ENCODE measurements at places on chromosomes 16 and 17. TPM values are rescaled to one million over a fixed set of nuclear protein-coding genes. Genes with fewer than 3 reads are reported as not detected.

The MRPL10 gene
- total RNA-seq = 39.6 TPM

GRCh38 chr16:11429823-11430222 is 84.6 kb downstream of the RMI2 start:
- no peak for DNase-seq
- no peaks in the 10 kb centered on the region for H3K27me3 ChIP-seq
- H3K4me3 ChIP-seq = no peak overlapping the region

The CCL7 gene
- total RNA-seq = not detected

- H3K4me3 ChIP-seq = no peak overlapping the region
- H3K27ac ChIP-seq = no peak overlapping the region
- peaks cover 4% of the 10 kb centered on the region for H3K36me3 ChIP-seq
- H3K27me3 ChIP-seq = no peaks in the 10 kb centered on the region
These were observed 11.5 kb downstream of the SLX4 start for GRCh38 chr16:3599922-3600321.

DNA sequence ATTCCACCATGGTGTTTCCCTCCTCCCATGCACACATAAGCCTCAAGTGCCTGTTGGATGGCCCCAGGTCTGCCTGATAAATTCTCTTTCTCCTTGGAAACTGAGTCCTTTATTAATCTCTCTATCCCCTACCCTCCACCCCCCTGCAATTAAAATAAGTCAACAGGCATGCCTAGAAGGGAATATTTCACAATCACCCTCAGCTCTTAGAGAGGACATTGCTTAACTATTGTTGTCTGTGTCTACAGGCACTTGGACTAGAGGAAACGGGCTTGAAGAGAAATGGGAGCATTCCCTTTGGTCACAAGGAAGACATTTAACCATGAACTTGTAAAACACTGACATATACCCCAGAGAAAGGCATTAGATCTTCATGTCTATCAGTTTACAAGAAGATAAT is 39.5 kb downstream of the RCVRN start:
- no peak for DNase-seq
- no peaks in the 10 kb centered on the region for H3K27me3 ChIP-seq
- no peak overlapping the region for H3K27ac ChIP-seq

- DNase-seq = no peak
- H3K27me3 ChIP-seq = peaks cover 12% of the 10 kb centered on the region
- no peak overlapping the region for H3K27ac ChIP-seq
- H3K4me1 ChIP-seq = peaks cover 25% of the 10 kb centered on the region
- H3K36me3 ChIP-seq = no peaks in the 10 kb centered on the region
These were observed 2.3 kb upstream of the MPP2 start for GRCh38 chr17:43909537-43910231.

DNA sequence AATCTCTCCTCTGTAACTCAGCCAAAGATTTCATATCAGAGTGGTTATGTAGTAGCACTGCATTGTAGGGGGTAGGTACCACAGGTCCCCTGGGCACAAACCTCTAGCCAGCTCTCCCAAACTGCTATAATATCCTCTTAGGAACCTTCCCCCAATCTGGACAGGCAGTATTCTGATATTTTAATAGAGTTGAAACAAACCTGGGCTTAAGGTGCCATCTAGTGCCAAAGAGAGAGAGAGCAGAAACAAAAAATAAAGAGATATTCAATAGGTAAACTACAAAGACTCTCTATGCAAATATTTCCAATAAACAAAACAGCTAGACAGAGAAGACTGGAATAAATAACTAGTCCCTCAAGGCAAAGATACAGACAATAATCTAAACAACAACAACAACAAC is 1070.0 kb downstream of the CDH11 start:
- no peaks in the 10 kb centered on the region for H3K27me3 ChIP-seq
- no peak for DNase-seq
- H3K4me1 ChIP-seq = no peaks in the 10 kb centered on the region
- no peak overlapping the region for H3K4me3 ChIP-seq
- no peak overlapping the region for H3K27ac ChIP-seq
- H3K36me3 ChIP-seq = no peaks in the 10 kb centered on the region

The FSCN2 gene
- 1.0 TPM for total RNA-seq
